ENCODE measurements at places on chromosomes 3 and 15. TPM values are rescaled to one million over a fixed set of nuclear protein-coding genes. Genes with fewer than 3 reads are reported as not detected.

GRCh38 chr15:25785641-25786025 is 77.5 kb downstream of the ATP10A start:
- peak overlapping the region; percentile 93 for H3K27ac ChIP-seq
- H3K36me3 ChIP-seq = no peaks in the 10 kb centered on the region
- H3K4me1 ChIP-seq = peaks cover 33% of the 10 kb centered on the region

DNA sequence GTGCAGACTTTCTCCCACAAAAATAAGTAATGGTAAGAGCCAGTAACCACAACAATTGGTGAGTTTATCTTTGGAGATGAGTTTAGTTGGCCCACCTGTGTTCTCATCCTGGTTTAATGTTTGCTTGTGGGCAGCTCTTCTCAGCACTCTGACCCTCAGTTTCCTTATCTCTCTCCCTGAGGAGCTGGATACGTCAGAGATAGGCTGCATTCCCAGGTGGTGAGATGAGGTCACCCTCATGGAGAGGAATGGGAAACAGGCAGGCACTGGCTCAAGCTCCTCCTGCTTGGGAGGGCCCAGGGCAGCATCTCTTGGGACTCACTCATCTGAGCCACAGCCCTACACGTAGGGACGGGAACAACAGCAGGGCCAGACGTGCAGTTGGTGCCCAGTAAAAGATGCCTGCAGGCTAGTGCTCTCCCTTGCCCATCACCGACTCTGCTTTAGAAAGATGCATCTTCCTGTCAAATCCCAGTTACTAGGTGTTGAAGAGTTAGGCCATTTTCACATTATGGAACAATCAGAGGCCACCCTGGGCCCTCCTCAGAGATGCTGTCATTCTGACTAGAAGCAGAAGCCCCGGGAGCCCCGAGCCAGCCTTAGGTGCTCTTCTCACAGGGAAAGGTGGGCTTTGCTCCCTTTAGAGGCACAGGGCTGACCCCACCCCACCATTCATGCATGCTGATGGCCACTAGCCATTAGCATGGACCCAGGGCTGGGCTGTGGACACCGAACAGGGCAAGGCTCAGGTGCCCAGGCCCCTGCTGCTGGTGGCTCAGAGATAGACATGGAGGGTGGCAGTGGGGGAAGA is 59.7 kb downstream of the GRIP2 start:
- H3K36me3 ChIP-seq = peaks cover 10% of the 10 kb centered on the region
- no peaks in the 10 kb centered on the region for H3K27me3 ChIP-seq
- H3K4me1 ChIP-seq = peaks cover 9% of the 10 kb centered on the region
- peak; percentile 90 for DNase-seq
- H3K4me3 ChIP-seq = no peak overlapping the region

DNA sequence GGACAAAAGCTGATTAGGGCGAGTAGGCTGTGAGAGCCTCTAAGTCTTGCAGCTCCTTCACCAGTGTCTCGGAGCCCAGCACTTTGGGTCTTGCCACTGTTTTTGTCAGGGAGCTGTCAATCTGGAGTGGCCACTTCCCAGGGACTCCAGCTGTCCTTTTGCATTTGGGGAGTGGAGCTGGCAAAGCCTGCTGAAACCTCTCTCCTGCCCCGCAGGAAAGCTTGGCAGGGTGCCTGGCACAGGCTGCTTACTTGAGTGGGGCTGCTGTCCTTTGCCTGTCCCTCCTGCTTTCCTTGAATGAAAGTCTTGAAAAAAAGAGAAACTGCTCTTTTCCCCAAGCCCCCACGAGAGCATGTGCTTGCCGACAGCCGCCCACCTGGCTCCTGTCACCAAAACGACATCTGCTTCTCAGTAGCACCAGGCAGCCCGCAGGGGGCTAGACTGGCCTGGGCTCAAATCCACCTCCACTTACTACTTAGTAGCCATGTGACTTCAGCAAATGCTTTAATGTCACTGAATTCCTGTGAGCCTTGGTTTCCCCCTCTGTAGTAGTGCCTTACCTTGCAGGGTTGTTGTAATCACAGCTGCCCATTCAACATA is 13.7 kb downstream of the USP13 start:
- H3K27me3 ChIP-seq = no peaks in the 10 kb centered on the region
- H3K36me3 ChIP-seq = no peaks in the 10 kb centered on the region
- H3K4me1 ChIP-seq = peaks cover 3% of the 10 kb centered on the region
- H3K4me3 ChIP-seq = no peak overlapping the region
- no peak overlapping the region for H3K27ac ChIP-seq

DNA sequence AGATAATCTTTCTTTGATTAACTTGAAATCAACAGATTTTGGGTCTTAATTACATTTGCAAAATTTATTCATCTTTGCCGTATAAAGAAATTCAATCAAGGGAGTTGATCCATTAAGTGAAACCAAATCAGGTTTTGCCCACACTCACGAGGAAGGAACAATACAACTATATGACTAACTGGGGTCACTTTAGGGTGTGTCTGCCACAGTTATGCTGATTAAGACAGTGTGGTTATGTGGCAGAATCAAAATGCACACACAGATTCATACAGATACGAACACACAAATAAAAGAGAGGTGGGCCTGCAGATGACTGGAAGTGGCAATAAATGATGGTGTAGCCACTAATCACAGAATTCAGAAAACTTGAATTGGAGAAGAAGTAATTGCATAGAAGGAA is 543.5 kb downstream of the GABRG3 start:
- no peaks in the 10 kb centered on the region for H3K4me1 ChIP-seq
- no peaks in the 10 kb centered on the region for H3K36me3 ChIP-seq
- no peak overlapping the region for H3K4me3 ChIP-seq
- no peak overlapping the region for H3K27ac ChIP-seq
- DNase-seq = peak; percentile 71

DNA sequence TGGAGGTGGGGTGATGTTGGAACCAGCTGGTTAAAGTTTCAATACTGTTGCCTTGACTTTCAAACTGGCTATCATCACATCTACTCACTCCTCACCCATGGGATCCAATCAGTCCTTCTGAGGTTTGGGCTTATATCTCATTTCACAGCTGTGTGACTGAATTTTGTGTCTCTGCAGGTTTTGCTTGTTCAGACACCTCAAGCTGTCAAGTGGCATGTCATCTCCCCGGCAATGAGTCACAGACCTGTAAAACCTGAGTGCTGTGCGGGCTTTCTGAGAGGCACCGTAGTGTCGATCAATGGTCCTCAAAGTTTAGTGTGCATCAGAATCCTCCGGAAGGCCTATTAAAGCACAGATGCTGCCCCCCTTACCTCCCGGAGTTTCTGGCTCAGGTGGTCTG is 86.4 kb upstream of the RORA start:
- no peaks in the 10 kb centered on the region for H3K27me3 ChIP-seq
- no peak for DNase-seq
- no peak overlapping the region for H3K4me3 ChIP-seq
- H3K4me1 ChIP-seq = no peaks in the 10 kb centered on the region
- H3K36me3 ChIP-seq = no peaks in the 10 kb centered on the region
- H3K27ac ChIP-seq = no peak overlapping the region

DNA sequence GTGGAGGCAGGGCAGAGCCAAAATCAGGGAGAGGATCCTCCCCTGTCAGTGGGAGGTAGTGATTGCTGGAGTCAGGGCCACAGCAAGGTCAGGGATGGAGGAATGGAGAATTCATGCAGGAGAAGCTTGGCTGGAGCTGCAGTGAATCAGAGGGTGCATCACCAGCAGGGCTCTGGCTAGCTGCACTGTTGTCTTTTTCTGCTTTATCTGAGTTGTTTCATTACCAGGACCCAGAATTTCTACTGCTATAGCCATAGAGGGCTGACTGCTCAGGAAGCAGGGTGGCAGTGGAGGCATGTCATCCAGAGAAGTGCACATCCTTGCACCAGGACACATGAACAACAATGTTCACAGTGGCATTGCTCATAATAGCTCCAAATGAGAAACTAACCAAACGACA is 113.5 kb upstream of the GALNT15 start:
- H3K27ac ChIP-seq = peak overlapping the region; percentile 99
- no peaks in the 10 kb centered on the region for H3K27me3 ChIP-seq
- no peak overlapping the region for H3K4me3 ChIP-seq

- peaks cover 27% of the 10 kb centered on the region for H3K4me1 ChIP-seq
- H3K27me3 ChIP-seq = no peaks in the 10 kb centered on the region
Observed at GRCh38 chr15:48962662-48963523, 826 bp downstream of the SHC4 start.

GRCh38 chr3:113606539-113607218 is 74.3 kb downstream of the SIDT1 start:
- no peak overlapping the region for H3K4me3 ChIP-seq
- H3K27me3 ChIP-seq = no peaks in the 10 kb centered on the region
- no peak overlapping the region for H3K27ac ChIP-seq
- no peak for DNase-seq
- no peaks in the 10 kb centered on the region for H3K36me3 ChIP-seq

- peaks cover 59% of the 10 kb centered on the region for H3K4me1 ChIP-seq
- DNase-seq = no peak
- H3K36me3 ChIP-seq = no peaks in the 10 kb centered on the region
Observed at GRCh38 chr3:64218329-64218728, 6.9 kb downstream of the PRICKLE2 start.

DNA sequence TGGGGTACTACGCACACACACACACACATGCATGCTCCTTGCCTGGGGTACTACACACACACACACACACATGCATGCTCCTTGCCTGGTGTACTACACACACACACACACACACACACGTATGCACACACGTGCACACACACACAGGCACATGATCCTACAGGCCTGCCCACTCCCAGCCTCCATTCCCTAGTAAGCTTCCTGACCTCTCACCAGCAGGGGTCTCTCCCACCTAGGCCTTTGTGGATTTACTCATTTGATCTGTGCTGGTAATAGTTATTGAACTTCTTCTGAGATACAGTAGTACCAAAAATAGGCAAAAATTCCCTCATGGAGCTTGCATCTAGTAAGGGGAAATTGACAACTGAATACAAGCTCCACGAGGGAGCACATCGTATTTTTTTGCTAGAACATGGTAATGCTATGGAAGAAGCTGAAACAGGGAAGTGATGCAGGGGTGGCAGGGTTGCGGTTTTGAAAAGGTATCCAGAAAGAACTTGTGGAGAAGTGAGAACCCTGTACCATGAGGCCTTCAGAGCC is 19.1 kb downstream of the TTC21A start:
- H3K27me3 ChIP-seq = no peaks in the 10 kb centered on the region
- no peak for DNase-seq
- H3K27ac ChIP-seq = no peak overlapping the region

GRCh38 chr3:113802795-113803455 is 35.7 kb upstream of the GRAMD1C start:
- no peak overlapping the region for H3K4me3 ChIP-seq
- no peaks in the 10 kb centered on the region for H3K27me3 ChIP-seq
- H3K36me3 ChIP-seq = peaks cover 15% of the 10 kb centered on the region
- DNase-seq = no peak
- H3K4me1 ChIP-seq = no peaks in the 10 kb centered on the region

DNA sequence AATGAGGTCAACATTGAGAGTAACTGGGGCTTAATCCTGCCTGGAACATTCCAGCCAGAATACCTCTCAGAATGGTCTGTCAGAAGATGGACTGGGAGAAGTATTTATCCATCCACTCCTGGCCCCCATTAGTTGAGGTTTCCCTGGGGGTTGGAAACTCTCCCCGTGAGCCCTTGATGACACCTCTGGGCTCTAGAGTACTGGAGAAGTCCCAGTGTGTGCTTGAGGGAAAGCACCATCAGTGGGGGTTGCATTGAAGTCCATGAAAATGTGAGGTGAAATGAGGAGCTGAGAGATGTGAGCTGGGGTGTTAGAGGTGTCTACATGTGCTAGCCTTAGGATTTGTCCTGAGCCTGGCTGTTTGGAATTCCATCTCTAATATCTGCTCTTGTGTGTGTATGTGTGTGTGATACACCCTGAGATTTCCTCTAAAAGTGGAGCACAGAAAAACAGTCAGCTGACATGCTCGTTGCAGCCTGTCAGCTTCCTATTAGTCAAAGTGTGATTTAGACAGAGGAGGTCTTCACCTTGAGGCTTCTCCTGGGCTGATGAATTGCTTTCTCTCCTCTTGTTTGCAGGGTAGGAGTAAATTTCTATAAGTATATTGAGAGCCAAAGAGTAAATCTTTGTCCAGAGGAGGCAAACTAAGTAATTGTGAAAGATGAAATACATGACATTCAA is 67.6 kb downstream of the NR1D2 start:
- H3K27ac ChIP-seq = no peak overlapping the region
- H3K36me3 ChIP-seq = no peaks in the 10 kb centered on the region
- H3K27me3 ChIP-seq = no peaks in the 10 kb centered on the region
- H3K4me3 ChIP-seq = no peak overlapping the region
- no peak for DNase-seq
- H3K4me1 ChIP-seq = no peaks in the 10 kb centered on the region

- no peak overlapping the region for H3K27ac ChIP-seq
- H3K4me1 ChIP-seq = peaks cover 9% of the 10 kb centered on the region
- no peak overlapping the region for H3K4me3 ChIP-seq
- H3K27me3 ChIP-seq = peaks cover 9% of the 10 kb centered on the region
Observed at GRCh38 chr3:72176537-72177041, 391.6 kb upstream of the PROK2 start.

GRCh38 chr15:33675246-33675645 is 293.1 kb upstream of the CHRM5 start:
- no peak overlapping the region for H3K4me3 ChIP-seq
- peaks cover 15% of the 10 kb centered on the region for H3K27me3 ChIP-seq
- no peaks in the 10 kb centered on the region for H3K36me3 ChIP-seq
- no peaks in the 10 kb centered on the region for H3K4me1 ChIP-seq
- peak; percentile 2 for DNase-seq

GRCh38 chr3:182486463-182486862 is 306.8 kb upstream of the ATP11B start:
- no peaks in the 10 kb centered on the region for H3K27me3 ChIP-seq
- no peaks in the 10 kb centered on the region for H3K4me1 ChIP-seq
- DNase-seq = no peak
- no peak overlapping the region for H3K4me3 ChIP-seq
- no peak overlapping the region for H3K27ac ChIP-seq

GRCh38 chr15:40322531-40323238 is 807 bp upstream of the INAFM2 start:
- peaks cover 29% of the 10 kb centered on the region for H3K4me1 ChIP-seq
- no peak overlapping the region for H3K27ac ChIP-seq
- no peaks in the 10 kb centered on the region for H3K27me3 ChIP-seq
- no peak for DNase-seq
- H3K4me3 ChIP-seq = peak overlapping the region; percentile 17

DNA sequence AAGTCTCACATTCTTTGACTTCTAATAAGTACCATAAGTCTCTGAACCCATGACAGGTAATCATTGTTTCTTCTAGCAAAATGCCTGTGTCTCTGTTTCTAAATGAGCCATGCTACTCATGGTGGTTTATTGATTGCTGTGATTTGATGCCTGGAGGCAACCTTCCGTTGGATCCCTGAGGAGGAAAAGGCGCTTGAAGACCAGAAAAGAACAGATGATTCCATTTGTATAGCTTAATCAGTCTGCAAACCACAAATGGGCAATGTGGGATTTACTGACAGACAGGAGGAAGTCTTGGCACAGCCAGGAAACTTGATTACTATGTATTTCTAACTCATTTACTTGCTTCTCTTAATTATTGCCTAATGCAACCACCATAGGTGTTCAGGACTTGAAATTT is 103.1 kb upstream of the MRPL3 start:
- peaks cover 4% of the 10 kb centered on the region for H3K27me3 ChIP-seq
- H3K27ac ChIP-seq = no peak overlapping the region
- H3K4me3 ChIP-seq = no peak overlapping the region
- H3K36me3 ChIP-seq = no peaks in the 10 kb centered on the region

PIGBOS1 gene
- 8.9 TPM for total RNA-seq

GP9 gene
- total RNA-seq = not detected

SLC28A1 gene
- total RNA-seq = not detected

CADM2 gene
- 1.5 TPM for total RNA-seq

GABRR3 gene
- not detected for total RNA-seq

RPP14 gene
- total RNA-seq = 19.0 TPM

SLC28A2 gene
- not detected for total RNA-seq
